ENCODE measurements at places on chromosomes 4 and X.

DNA sequence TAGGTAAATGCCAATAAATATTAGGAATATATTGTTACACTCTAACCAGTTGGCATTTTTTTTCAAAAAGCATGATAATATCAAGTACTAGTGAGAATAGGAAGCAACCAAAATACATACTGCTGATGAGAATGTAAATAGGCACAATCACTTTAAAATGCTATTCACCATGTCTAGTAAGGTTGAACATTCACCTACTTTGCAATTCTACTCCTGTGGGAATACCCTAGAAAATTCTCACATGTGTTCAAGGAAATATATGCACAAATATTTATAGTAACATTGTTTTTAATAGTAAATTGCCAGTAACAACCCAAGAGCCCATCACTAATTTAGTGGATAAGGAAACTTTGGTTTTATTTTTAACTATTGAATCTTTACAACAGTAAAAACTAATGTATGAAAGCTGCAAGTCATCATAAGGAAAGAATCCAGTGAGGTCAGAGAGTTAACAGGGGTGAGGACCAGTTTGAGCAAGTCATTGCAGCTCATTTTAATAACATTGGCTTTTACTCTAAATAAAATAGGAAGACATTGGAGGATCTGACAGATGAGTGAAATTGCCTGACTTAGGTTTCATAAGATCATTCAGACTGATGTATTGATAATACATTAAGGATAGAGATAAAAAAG, 23.6 kb downstream of the FSTL5 start:
- DNase-seq: no peak

DNA sequence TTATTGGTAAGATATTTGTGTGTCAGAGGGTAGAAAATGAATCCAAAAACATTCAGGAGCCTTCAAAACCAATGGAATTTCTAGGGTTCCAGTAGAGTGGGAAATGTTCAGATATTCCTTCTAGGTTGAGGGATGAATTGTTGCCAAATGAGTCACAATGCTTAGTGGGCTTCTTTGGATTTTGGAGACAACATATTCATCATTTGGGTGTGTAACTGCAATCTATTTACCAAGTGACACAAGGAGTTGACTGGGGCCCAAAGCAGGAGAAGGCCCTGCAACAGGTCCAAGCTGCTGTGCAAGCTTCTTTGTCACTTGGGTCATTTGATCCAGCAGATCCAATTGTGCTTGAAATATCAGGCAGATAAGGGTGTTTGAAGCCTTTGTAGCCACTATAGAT, 551.5 kb upstream of the PITX2 start:
- DNase-seq: no peak

DNA sequence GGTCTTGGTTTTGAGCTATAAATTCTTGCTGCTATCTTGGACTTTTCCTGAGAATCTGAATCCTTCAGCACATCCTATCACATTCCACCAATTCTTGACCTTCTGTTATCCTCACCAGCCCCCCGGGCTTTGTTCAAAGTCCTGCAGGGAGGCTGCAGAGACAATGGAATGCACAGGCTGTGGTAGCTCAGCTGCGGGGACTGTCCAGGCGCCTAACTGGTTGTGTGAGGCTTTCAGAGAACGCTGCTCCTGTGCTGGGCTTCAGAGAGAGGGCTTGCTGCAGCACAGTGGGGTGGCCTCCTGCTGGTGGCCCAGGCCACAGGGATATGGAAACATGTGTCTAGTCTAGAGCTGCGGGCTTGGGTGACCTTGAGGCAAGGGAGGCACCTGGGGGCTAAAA, 196.3 kb upstream of the GATB start:
- no peak for DNase-seq

DNA sequence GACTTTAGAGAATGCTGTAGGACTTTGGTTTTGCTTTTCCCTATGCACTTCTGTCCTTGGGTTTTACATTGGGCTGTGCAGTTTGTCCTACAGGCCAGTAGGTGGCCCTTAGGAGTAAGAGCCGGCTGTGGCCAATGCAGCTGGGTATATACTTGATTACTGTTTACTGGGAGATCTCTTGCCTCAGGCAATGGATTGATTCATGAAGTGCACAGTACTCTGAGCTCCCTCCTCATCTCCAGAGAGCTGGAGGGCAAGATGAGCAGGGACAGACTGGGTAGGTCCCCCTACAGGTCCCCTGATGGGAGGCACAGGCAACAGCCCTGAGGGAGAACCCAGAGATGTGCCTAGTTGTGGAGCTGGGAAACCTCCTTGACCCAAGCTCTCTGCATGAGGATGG, 103.8 kb upstream of the QRFPR start:
- no peak for DNase-seq

DNA sequence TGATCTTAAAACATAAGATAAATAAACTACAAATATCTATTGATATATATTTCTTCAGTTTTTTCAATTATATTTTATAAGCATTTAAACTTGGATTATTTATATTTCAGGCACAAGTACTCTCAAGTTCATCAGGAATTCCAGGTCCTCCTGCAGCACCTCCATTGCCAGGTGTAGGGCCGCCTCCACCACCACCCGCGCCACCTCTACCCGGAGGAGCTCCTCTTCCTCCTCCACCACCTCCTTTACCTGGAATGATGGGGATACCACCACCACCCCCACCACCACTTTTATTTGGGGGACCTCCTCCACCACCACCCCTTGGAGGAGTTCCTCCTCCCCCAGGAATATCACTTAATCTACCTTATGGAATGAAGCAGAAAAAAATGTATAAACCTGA, 74.0 kb downstream of the RPA4 start:
- no peak for DNase-seq

- DNase-seq: no peak
Measured at GRCh38 chr4:158422546-158422945, 99.1 kb upstream of the RXFP1 start.

DNA sequence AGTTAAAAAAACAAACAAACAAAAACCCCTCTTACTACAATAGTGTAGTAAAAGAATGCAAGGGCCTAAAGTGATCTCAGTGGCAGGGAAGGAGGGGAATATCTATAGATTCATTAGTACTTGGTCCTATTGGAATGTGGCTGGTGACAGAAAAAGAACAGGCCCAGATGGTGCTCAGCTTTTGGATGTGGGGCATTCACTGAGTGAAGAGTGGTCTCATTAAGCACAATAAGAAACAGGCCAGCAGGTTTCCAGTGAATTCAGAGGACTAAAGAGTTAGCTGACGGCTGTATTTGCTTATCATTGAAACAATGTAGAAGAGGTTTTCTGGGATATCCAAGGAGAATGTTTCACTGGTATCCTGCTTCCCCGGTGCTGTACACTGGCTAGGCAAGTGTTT, 243.8 kb upstream of the HHIP start:
- DNase-seq: no peak

- DNase-seq: no peak
Measured at GRCh38 chr4:146338512-146338911, 124.2 kb downstream of the REELD1 start.

GRCh38 chrX:23662187-23662586, 5.1 kb upstream of the PRDX4 start:
- no peak for DNase-seq

GRCh38 chrX:94560930-94561329, 886.9 kb downstream of the FAM133A start:
- DNase-seq: no peak

GRCh38 chr4:1234309-1234695, 14.6 kb downstream of the CTBP1 start:
- no peak for DNase-seq

DNA sequence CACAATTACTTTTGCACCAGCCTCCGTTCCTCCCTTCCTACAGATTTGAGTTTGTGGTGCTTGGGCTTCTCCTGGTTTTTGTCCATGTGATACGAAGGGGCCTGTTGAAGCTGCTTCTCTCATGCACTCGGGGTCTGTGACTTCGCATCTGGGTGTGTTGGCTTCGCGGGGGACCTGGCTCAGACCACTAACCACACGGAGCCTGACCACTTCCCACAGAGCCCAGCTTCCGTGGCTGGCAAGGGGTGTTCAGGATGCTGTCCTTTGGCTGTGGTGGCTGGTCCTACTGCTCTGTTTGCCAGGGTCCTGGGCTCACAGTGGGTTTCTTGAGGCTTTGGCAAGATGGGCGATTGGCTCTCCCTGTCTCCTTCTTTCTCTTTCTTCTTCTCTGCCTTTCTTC, 19.8 kb upstream of the XG start:
- DNase-seq: no peak

DNA sequence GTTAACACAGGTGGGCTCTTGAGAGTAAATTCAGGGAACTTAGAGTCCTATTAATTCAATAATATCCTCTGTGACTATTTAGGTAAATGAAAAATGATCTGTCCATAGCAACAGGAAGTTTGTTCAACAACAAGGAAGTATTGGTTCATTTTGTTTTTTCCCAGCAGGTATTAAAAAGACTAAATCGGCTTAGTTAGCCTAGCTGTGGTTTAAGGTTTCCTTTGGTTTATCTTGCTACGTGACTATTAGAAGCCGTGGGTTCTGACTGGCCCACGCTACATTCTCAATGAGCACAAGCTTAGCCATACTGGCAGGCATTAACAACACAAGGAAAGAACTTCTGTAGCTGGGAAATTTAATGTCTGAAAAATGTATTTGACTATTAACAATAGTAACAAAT, 168.8 kb upstream of the HS3ST1 start:
- DNase-seq: no peak

- DNase-seq: no peak
Measured at GRCh38 chrX:71151366-71151765, 6.7 kb downstream of the NLGN3 start.

- DNase-seq: no peak
Measured at GRCh38 chr4:20615486-20616260, 84.6 kb upstream of the PACRGL start.

DNA sequence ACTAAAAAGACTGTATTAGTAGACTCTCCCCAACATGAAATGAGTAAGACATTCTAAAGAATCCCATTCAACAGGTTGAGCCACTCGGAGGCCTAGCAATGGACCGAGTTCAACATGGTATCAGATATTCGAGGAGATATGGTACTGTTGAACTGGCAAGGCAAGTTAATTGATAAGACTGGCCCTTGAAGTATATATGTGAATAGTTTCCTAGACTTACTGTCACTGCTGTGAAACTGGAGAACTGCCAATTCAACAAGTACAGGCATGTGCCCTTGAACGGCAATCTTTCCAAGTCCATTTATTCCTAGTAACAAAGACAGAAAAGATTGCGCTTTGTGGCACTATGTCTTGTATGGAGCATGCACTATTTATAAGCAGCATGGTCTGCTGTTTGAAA, 24.4 kb downstream of the FAT1 start:
- DNase-seq: no peak

DNA sequence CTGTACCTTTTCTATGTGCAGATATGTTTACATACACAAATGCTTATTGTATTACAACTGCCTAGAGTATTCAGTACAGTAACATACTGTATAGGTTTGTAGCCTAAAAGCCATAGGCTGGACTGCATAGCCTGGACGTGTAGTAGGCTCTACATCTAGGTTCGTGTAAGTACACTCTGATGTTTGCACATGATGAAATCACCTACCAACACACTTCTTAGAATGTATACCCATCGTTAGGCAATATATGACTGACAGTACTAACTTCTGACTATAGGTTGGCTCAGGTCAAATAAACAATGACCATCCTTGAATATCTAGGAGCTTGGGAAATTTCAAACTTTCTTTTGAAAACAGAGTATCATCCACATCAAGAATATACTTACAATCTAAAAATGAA, 139.0 kb downstream of the CORIN start:
- no peak for DNase-seq

DNA sequence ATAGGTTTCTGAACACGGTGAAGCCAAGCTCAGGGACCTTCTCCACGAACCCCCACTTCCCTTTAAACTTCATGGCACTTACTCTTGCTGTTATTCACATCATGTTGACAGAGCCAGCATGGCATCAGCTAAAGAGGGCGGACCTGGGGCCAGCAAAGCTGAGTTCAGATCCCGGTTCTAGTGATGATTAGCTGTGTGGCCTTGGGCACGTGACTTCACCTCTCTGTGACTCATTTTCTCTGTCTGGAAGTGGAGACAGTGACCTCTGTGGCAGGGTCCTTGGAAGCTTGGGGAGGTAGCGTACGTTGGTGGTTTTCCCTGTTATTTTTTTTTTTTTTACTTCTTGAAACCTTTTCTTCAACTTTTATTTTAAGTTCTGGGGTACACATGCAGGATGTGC, 13.4 kb downstream of the EVC start:
- DNase-seq: no peak

GRCh38 chr4:71978210-71978835, 53.5 kb upstream of the NPFFR2 start:
- DNase-seq: no peak

DNA sequence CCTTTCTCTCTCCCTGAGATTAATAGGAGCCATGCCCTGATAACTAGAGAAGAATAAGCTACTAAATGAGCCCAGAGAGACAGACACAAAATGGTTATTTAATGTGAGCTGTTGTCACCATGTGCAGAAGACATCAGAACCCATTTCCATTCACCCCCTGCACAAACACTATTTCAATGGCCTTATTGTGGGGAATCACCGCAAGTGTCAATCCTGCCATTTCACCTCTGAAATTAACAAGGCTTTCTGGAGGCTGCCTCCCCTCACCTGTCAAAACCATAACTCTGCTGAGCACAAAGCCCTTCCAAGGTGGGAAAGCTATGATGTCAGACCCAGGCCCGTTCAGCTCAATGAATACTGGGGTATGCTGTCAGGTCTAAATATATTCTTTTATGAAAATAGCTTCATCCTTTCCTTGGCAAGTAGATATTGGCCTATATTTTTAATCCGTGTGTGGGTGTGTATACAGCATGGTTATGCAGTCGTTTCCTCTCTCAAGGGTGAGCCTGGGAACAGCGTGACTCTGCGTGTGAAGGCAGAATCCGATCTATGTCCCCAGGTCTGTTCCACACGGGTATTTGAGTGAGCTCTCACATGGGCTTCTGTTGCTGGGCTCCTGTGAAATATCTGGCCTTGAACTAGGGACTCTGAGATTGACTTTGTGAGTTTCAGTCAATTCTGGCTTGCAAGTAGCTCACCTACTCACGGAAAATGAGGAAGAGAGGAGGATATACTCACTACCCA, 266.3 kb downstream of the FBXW7 start:
- DNase-seq: no peak

- no peak for DNase-seq
Measured at GRCh38 chr4:5471691-5472090, 236.7 kb downstream of the EVC2 start.

DNA sequence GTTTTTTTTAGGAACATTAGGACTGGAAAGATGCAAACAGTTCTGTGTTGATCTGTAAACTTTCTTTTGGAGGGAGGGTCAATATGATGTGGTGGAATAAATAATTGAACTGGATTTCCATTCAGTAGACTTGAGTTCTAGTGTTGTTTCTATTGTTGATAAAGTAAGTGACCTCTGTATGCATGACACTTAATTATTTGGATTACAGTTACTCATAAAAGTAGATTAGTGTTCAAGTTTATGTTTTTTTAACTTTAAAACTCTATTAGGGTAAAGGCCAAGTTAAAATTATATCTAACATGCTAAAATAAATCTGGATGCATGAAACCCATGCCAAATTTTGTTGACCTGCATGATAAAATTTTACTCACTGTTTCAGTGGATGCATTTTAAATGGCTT, 85.4 kb upstream of the NR3C2 start:
- DNase-seq: no peak
